ENCODE measurements at places on chromosomes 2 and 18. TPM values are rescaled to one million over a fixed set of nuclear protein-coding genes. Genes with fewer than 3 reads are reported as not detected.

DNA sequence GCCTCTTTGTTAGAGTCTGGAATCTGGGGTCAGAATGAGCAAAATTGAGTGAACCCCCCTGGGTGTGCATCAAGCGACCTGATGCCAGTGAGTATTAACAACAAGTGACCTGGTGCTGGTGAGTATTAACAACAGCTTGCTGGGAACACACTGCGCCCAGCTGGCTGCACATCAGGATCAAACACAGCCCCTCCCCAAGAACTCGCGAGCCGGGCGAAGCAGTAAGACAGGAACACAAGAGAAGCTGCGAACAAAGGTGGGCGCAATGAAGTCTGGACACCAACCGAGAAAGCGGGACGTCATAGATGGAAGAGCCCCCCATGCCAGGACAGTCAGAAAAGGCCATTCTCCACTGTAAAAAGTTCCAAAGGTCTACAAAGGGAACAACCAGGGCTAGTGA lies 34.3 kb downstream of the CRACDL start:
- peak; percentile 77 for DNase-seq

DNA sequence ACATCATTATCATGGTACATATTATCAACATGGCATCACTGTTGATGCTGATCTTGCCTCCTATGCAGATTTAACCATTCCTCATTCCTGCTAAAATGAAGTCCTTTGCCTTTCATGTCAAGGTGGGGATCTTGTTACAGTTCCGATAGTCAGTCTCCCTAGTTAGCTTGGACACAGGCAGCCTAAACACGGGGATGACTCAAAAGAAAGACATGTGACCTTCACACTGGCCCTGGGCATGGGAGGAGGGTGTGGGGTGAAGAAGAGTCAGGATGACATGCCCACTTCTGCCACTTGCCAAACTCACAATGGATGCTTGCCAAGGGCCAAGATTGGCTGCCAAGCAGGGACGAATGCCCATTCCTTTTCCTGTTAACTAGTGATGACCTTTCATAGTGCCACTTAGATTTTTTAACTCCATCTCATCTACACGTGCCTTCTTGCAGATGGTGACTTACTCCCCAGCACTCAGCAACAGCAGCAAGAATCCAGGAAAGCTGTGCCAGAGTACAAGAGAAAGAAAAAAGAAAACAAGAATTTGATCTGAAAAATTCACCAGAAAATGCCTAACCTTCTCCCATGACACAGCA lies 13.9 kb upstream of the SLC1A4 start:
- DNase-seq = no peak

DNA sequence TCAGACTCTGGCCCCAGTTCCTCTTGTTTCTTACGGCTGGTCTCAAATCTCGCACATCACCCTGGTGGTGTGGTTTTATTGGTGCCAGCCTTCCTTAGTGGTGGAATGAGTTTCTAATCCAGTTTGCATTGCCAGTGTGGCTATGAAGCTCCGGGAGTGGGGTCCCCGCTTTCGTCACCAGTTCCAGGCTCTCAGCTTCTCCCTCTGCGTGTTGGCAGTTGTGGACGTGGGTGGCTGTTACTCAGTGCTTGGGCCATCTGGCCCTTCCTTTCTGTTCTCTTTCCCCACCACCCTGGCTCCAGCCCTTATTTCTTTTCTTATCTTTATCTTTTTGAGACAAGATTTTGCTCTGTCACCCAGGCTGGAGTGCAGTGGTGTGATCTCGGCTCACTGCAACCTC lies 30.1 kb downstream of the EFR3B start:
- DNase-seq = no peak

- no peak for DNase-seq
These were observed 51.3 kb downstream of the RMDN2 start for GRCh38 chr2:37976411-37976810.

PRKAG3 gene
- total RNA-seq = not detected

MAP3K2 gene
- total RNA-seq = 51.4 TPM

- DNase-seq = no peak
These were observed 32.9 kb downstream of the ACTR3 start for GRCh38 chr2:113922784-113923183.

GRCh38 chr18:13266218-13267100 lies 47.9 kb downstream of the LDLRAD4 start:
- DNase-seq = no peak

GRCh38 chr2:9273486-9274130 lies 67.0 kb downstream of the ASAP2 start:
- DNase-seq = no peak

- DNase-seq = no peak
These were observed 1564.6 kb upstream of the NXPH2 start for GRCh38 chr2:140344838-140345237.

- no peak for DNase-seq
These were observed 2.1 kb upstream of the CHCHD5 start for GRCh38 chr2:112582314-112582746.

DNA sequence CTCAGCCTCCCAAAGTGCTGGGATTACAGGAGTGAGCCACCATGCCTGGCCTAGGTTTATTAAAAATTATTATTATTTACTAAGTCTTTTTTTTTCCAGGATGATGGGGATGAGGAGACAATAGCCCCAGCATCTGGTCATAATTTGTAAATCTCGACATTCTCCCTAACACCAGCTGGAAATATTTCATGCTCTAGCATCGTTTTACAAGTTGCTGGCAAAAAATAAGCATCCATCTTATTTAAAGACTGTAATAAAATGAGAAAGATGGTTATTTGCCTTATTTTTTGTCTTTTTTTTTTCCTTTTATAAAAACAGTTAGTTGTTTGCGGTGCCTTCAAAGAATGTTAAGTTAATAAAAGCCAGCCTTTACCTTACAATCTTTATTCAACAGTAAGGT lies 56.7 kb downstream of the SF3B1 start:
- no peak for DNase-seq

DNA sequence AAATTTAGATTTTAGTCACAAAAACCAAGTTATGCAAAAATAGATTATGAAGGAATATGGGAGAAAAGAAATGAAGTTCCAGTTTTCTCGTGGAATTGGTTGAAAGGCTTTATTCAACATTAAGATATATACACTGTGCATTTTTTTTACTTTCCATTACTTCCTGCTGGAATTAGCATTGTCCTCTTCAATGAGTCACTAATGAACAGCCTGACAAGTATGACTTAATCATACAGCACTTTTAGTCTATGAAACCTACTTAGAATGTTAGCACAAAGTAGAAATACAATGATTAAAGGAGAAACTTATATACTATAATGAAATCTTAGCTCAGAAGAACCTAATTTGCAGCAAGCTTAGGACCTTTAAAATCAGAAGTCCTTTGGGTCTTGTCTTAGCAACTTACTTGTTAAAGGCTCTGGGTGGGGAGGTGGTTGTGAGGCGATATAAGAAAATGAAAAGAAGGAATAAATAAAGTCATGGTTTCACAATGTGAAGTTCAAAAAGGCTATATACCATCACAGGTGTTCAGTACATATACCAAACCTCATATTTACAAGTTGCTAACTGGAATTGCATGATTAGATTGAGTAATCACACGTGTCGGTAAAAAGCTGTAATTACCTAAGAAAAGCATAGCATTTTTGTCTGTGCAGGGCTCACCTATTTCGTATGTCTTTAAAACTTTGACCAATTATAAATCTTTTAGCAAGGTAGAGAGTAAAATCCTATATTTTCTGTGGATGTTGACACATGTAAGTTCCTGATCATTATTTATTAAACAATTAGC lies 236.8 kb downstream of the CAMKMT start:
- DNase-seq = no peak

- no peak for DNase-seq
These were observed 63.1 kb downstream of the RHOB start for GRCh38 chr2:20509770-20510490.

SKOR2 gene
- not detected for total RNA-seq

CRYBA2 gene
- not detected for total RNA-seq

FSHR gene
- total RNA-seq = not detected
